ENCODE measurements at places on chromosomes 12 and 14.

DNA sequence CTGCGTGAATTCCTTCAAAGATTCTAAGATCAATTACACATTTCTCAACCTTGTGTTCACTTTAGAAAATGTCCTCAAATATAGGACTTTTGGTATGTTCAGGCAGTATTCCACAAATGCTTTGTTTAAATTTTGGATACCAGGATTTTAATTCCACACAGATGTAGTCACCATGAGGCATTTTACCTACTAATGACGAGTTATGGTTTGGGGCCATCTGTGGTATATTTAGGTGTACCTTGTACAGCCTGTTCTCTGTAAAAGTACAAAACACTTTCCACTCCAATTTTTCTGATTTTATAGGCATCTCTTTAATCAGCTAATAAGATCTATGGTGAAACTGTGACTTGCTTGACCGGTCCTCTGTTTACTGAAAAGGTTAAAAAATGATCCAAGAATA is 275.7 kb upstream of the PRICKLE1 start:
- no peak for DNase-seq

- DNase-seq, result no peak
Measured at GRCh38 chr12:47752552-47752951, 6.1 kb downstream of the RAPGEF3 start.

DNA sequence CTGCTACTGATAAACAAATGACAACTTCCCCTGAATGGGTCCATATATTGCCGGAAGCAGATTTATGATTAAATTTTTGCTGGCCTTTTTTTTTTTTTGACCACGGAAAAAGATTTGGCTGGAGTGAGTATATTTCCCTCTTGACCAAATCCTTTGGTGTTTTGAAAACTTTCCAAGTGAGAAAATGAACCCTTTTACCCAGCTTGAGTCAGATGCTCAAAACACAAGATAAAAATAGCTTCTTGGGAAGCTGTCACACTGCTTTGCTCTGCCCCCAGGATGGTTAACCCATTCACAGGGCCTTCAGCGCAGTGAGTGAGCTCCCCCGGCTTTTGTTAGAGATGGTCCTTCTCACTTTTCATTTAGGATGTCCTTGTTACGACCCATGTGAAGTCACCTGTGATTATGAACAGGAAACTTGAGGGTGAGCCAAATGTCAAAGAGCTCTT is 224.3 kb downstream of the PELI2 start:
- DNase-seq, result peak; percentile 17

GRCh38 chr14:106788534-106788933 is 1262.2 kb downstream of the TMEM121 start:
- DNase-seq, result no peak

DNA sequence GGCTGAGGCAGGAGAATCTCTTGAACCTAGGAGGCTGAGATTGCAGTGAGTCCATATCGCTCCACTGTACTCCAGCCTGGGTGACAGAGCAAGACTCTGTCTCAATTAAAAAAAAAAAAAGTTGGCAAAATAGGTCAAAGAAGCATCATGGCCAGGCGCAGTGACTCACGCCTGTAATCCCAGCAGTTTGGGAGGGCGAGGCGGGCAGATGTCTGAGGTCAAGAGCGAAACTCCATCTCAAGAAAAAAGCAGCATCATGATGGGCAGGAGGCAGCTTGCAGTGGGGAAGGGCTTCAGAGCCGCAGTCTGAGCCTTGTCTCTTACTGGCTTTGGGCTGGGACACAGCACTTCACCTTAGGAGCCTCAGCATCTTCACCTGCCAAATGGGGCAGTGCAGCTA is 21.4 kb downstream of the TEAD4 start:
- no peak for DNase-seq

- DNase-seq, result no peak
Measured at GRCh38 chr12:127501916-127502315, 765.1 kb upstream of the TMEM132C start.

DNA sequence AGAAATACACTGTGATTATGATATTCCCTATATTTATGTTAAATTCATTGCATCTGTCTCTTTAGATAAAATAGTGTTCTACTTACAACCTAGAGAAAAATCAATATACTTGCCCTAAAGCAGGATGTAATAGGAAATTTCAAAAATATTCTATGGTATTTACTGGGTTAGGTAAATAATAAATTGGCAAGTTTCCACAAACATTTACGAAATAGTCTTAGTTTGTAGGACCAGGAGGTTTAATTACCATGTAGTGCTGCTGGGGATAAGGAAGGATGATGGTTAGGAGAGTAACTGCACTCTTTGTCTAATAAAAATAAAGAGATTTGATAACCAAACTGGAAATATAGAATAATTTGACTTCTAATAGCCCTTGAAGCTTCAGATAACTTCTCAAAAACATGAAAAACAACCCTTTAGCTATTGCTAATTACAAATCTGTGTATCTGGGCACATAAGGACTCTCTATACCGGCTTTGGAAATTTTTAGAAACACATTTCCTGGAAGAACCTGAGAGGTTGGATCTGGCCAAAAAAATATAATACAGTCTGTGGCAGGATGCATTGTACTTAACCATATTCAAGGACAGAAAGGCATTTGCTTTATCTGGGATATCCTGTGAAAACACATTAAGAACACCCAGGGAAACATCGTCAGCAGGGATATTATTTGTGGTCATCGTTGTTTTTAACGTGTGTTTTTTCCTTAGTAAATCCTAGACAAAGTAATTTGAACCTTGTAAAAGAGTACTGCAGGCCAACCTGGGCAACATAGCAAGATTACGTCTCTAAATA is 36.7 kb upstream of the TMCC3 start:
- no peak for DNase-seq

DNA sequence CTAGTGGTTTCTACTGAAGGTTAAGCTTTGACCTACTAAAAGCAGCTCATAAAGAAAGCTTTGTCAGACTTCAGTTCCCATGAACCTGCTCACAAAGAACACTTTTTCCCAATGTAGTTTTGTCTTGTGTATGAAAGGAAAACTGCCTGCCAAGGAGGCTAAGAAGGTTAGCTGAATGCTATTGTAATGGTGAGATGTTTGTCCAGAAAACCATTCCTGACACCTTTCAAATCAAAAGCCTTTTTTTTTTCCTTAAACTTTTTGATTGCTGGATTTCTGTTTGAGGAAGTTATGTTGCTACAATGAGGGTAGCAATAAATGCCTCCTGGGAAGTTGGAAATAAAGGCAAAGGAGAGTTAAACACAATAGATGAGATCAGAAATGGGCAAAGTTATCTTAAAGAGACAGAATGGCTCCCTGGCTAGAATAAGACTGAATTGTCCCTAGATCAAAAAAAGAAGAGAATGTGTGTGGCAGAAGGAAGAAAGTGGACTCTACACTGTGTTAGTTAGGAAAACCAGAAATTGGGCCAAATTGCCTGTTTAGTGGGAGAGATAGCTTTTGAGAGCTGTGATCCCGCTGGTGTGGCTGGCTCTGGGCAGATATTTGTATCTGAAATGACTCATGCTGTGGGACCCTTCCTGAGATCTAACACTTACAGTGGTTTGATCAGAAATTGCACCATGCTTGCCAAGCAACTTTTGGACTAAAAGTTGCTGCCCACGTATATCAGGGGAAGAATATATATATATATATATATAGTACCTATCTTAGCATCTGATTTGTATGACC is 27.5 kb downstream of the TECPR2 start:
- DNase-seq, result no peak

DNA sequence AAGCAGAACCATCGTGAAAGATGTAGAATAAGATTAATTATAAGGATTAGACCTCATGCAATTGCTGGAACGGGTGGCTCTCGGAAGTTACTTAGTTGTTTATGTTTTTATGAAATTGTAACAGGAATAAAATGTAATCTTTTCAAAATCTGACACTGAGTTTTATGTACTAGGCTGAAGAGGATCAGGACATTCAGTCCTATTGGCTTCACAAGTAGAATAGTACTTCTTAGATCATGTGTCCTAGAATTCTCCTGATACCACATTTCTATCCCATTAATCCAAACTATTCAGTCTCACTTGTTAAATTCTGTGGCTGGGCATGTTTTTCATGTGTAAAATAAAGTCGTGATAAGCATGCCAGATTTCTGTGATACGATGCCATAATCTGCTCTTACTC is 423.5 kb upstream of the OR4E1 start:
- DNase-seq, result no peak

- no peak for DNase-seq
Measured at GRCh38 chr14:76351941-76352340, 24.0 kb upstream of the ESRRB start.

- DNase-seq, result peak; percentile 83
Measured at GRCh38 chr14:101707068-101707842, 54.3 kb upstream of the PPP2R5C start.

- DNase-seq, result no peak
Measured at GRCh38 chr12:116465407-116465806, 93.8 kb upstream of the MAP1LC3B2 start.

- DNase-seq, result no peak
Measured at GRCh38 chr14:70832561-70833305, 23.4 kb upstream of the MAP3K9 start.

DNA sequence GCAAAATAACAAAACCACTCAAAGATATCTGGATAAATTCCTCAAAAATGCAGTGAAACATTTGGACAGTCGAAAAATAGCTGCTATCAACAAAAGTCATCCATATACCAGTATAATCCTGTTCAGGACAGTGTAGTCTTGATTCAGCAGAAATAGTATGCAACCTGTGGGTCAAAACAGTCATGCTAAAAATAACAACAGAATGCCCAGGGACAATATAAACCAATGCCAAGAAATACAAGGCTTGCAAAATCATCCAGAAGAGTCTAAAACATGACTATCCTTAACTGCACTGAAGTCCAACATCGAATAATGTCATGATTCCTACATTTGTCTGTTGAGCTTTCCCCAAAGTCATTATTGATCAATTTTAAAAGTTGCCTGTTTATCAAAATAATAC is 425.9 kb downstream of the FSCB start:
- DNase-seq, result no peak

DNA sequence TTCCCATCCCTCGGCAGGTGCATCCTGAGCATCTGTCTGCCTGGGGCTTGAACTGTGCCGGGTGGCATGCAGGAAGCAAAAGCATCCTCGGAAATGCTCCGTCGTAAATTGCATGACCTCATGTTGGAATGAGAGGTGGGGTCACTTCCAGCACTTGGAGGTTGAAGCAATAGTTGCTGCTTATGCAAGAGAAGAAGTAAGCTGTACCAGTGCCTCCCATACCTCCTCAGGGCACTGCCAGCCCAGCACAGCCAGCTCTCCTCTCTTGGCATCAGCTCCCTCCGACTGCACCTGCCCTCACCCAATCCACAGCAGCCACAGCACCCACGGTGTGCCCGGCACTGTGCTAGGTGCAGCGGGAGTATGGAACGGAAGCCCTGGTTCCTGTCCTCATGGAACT is 11.5 kb downstream of the TEAD4 start:
- DNase-seq, result no peak

DNA sequence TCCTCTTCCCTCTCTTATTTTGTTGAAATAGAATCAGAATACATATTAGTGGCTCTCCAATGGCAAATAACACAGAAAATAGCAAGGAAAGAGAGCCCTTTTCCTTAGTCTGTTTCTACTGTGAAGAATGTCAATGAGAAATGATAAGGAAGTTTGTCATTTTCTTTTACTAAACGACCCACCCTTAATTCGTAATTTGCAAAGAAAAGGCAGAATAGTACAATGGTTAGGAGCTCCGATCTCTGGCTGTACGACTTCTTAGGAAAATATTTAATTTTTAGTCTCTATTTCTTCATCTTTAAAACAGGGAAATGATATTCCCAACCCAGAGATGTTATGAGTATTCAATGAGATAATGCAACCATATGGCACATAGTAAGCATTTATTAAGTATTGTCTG is 6.0 kb downstream of the PAX9 start:
- DNase-seq, result no peak

DNA sequence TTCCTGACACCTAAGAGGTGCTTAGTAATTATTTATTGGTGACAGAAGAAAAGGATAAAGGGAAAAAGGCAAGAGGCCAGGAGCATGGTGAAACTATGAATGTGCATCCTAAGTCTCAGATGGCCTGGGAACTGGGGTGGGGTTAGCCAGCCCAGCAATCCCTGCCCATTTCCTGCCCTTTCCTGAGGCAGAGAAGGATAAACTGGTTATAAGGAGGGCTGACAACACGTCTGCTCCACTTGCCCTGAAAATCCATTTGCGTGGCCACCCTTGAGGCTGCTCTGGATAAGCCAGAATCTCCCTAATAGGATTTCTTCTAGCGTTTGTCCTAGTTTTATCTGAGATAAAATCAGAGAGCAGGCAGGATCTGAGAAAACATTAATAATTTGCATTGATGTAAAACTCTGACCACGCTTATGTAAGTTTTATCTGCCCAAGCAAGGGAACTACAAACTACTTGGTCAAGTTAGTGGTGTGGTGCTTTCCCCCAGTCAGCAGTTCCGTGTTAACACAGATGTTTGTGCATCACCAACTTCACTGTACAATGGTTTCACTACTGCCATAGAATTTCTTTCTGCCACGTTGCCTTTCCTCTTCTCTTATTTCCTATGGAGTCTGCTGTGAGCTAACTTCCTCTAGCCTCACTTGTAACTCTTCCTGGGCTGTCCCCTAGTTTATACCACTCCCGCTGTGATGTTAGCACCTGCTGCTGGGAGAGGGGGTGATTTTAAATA is 392.7 kb downstream of the RPS29 start:
- no peak for DNase-seq

DNA sequence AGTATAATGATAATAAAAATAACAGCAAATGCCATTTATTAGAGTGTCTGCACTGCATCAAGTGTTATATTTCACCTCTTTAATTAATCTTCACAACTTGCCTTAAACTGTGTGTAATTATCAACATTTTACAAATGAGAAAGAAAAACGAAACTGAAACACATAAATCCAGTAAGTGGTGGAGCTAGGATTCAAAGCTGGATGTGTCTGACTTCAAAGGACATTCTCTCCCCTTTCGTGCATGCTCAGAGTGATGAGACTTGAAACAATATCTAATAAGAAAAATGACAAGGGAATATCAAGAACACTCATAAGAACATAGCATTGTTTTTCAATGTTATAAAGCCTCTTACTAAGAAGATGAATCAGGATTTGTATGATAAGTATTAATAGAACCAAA is 78.8 kb downstream of the DUSP6 start:
- DNase-seq, result peak; percentile 11

- DNase-seq, result peak; percentile 13
Measured at GRCh38 chr14:93914278-93914677, 12.9 kb upstream of the FAM181A start.

DNA sequence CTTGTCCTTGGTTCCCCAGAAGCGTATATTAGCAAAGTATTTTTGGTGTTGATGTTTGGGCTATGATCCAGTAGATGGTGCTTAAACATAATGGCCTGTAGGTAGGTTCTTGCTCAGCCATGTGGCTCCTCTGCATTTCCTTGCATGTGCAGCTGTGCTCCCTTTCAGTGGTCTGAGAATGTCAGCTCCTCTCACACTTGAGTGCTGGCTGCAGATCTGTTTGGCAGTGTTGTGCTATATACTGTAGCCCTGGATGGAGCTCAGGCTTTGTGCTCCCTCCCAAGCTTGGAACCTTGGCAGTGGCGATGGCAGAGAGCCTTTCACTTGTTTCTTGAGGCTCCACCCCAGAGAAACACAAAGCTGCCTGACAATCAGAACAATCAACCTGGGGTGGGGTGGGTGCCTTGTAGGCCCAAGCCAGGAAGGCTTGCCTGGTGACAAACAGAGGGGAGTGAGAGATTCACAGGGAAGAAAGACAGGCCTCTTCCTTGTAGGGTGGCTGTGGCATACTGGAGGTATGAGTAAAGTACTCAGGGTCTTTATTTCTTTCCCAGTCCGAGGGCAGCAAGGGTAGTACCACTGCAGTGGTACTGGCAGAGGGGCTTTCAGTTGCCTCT is 255.3 kb downstream of the RAD51B start:
- DNase-seq, result no peak
